Activated T-cell treated with anti-CD3 and anti-CD28 coated beads for 4 hours (primary cell): ENCODE measurements at places on chromosomes 3 and 15.

DNA sequence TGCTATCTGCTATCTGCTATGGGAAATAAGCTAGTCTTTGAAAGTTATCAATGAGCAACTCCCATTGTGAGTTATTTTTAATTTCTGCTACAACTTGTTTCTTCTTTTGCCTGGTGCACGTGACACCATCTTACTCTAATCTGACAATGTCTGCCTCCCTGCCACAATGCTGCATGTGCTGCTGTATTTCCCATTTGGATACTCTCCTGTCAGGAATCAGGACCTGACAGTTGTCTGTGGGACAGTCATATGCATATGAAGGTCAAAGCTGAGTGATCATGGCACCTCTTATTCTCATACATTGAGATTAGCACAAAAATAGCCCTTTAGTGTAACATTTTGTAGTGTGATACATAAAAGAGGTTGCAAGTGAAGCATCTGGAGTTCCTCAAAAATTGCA is 45.8 kb downstream of the HMG20A start:
- no peak for DNase-seq

GRCh38 chr3:128060473-128061381 is 8.5 kb downstream of the SEC61A1 start:
- DNase-seq = no peak

DNA sequence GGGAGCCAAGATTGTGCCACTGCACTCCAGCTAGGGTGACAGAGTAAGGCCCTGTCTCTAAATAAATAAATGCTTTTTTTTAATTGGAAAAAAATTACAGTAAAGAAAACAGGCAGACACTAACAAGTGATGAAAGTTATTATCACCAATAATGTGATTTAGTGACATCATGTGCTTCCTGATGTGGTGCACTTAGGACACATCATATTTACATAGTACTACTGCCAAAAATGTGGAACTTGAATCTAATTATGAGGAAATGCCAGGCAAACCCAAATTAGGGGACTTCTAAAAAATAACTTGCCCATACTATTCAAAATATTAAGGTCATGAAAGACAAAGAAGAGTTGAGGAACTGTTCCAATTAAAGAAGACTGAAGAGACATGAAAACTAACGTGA is 30.8 kb downstream of the MAP4 start:
- DNase-seq = no peak

DNA sequence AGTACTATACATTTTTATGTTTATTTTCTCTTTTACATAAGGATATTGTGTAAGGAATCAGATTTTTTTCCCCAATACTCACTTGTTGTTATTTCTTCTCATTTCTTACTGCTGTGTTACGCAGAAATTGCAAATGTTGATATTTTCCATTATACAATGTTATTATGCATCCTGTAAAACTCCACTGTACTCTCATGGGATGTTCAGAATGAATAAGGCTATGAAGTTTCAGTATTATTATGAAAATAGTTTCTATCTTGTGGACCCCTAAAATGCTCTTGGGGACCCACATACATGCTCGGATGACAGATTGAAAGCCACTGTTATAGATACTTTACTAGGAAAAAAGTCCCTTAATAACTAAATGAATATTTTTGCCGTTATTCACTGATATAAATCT is 329.4 kb downstream of the EPHA3 start:
- no peak for DNase-seq

GRCh38 chr3:53716998-53717397 is 129.2 kb downstream of the CHDH start:
- no peak for DNase-seq

GRCh38 chr15:40909662-40910630 is 15.7 kb downstream of the VPS18 start:
- no peak for DNase-seq

- no peak for DNase-seq
These were observed 209.9 kb upstream of the ROPN1 start for GRCh38 chr3:124201786-124202185.

- no peak for DNase-seq
These were observed 143.5 kb downstream of the ADAM10 start for GRCh38 chr15:58605931-58606530.

GRCh38 chr3:41178576-41178975 is 20.7 kb upstream of the CTNNB1 start:
- DNase-seq = no peak

GRCh38 chr3:179807588-179807987 is 154.7 kb downstream of the USP13 start:
- no peak for DNase-seq

DNA sequence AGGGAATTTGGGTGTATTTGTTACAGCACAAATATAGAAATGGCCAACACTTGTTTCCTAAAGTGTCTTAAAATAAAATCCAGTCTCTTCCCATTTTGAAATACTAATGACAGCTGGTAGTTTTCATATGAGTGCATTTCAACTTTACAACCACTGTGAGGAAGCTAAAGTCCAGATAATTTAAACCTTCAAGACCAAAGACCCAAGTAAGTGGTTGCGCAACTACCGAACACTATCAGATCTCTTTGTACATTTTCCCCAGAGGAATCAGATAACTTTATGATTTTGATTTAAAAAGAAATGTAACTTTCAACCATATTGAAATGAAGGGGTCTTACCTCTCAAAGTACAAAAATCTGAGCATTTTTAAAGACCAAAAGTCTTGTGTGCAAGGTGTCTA is 14.3 kb downstream of the BCL2L10 start:
- DNase-seq = no peak

- DNase-seq = no peak
These were observed 164.8 kb downstream of the ERC2 start for GRCh38 chr3:56303487-56303886.

DNA sequence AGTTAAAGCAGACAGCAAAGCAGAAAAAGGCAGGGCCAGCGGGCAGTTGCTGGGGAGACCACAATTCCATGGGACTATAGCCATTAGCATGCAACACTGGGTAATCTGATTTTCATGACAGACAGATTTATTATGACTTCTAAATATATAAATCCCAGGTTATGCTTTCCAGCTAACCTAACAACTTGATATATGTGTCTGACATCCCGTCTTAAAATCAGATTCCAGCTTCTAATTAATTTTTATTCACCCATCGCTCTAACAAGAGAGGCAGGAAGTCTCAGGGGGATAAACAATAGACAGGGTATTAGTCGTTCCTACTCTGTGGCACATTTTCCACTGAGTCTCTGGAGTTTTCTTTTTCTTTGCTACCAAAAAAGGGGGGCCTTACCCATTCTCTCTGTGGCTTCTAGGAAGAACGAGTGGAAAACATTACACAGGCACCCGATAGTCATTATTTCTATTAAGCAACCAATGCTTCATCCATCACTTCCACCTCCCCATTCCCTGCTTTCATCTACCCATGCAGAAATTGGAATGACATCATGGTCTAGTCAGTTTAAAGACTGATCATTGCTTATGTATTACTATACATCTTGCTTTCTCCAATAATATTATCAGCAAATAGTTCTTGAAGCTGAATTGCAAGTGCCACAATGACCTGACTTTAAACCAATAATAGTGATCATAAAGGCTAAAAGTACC is 173.1 kb downstream of the FHIT start:
- DNase-seq = no peak

DNA sequence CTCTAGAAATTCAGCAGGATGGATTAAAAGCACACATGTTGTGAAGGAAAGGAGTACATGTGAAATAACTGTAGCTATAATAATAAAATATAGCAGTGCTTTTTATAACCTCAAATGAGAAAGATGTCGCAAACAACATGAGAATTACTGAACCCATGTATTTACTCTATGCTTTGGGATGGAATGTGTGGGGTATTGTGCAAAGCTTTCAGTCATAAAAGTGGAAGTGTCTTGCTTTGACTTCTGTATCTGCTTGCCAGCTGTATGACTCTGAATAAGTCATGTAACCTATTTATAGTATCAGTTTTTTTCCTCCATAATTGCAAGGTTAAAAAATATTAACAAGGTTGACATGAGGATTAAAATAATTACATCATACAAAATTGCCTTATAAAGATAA is 519.3 kb upstream of the CADM2 start:
- no peak for DNase-seq

DNA sequence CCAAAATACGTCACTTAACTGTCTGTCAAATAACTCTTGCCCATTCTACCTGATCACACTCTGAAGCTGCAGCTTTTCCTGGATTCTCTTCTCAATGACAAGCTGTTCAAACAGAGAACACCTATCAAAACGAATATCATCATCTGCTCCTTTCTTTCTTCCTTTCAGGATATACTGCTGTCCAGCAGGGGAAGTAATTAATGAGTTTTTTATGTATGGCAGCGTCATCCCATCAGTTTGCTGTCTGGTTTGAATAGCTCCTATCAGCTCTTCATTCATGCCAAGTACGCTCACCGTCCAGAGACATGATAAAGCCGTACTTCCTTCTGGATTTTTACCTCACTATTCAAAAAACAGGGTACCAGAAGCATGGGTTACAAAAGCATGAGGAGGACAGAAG is at the start of gene CHRM5:
TSS of gene CHRM5 (plus strand) at position 274 of the 400 bp plus-strand sequence. CDS start 94,221 bp downstream, outside the sequence.
- DNase-seq = no peak

GRCh38 chr3:70933105-70933810 is 620.8 kb upstream of the MDFIC2 start:
- DNase-seq = no peak

DNA sequence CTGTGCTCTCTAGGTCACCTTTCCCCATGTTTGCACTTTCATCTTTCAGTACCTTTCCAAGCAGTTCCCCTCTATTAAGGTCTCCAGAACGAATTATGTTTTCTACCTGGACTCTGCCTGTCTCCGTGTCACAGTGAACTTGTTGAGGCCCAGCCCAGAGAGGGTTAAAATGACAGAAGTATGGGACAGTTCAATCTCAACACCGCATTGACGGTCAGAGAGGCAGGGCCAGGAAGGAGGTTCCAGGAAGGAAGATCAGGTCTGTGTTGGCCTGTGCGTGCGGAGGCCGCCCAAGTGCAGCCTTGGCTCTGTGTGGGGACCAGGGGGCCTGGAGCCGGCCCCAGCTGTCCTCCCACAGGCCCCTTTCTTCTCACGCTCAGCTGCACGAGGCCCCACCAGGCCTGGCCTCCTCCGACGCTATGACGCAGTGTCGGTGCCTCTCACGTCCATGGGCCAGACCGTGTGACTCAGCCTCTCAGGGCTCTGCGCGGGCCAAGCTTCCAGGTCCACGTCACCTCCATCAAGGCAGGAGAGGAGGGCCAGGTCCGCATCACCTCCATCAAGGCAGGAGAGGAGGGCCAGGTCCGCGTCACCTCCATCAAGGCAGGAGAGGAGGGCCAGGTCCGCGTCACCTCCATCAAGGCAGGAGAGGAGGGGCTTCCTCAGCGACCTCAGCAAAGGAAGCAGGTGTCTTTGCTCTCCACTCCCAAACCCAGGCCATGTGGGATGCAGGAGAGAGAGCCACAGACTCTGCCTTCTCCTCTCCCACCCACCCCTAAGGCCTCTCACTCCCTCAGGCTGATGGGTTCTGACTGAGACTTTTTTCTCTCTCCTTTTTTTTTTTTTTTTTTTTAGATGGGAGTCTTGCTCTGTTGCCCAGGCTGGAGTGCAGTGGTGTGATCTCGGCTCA is 83.1 kb downstream of the CPN2 start:
- DNase-seq = no peak

GRCh38 chr15:52154896-52155865 is 36.0 kb downstream of the GNB5 start:
- no peak for DNase-seq

- no peak for DNase-seq
These were observed 35.6 kb downstream of the LRRFIP2 start for GRCh38 chr3:37138816-37139215.

GRCh38 chr3:13689373-13690260 is 140.7 kb downstream of the FBLN2 start:
- no peak for DNase-seq

DNA sequence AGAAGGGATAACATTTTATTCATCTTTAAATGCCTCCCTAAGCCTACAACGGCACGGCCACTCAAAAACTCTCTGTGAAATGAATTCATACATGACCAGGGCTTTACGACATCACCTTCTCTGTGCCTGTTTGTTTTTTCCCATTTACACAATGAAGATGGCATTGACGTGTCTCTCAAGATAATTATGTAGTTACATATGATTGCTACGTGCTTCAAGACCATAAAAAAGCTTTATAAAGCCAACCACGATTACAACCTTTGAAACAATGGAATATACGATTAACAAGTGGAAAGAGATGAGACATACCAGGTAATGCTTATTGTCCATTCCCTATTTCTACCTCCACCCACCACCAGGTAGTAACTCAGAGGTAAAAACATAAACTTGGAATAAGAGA is 168.4 kb downstream of the P3H2 start:
- DNase-seq = no peak

- no peak for DNase-seq
These were observed 172.0 kb upstream of the CD96 start for GRCh38 chr3:111369958-111370357.

GRCh38 chr15:85541744-85542143 is 161.3 kb downstream of the AKAP13 start:
- no peak for DNase-seq

- no peak for DNase-seq
These were observed 696.0 kb downstream of the ZNF385D start for GRCh38 chr3:21055015-21055414.

DNA sequence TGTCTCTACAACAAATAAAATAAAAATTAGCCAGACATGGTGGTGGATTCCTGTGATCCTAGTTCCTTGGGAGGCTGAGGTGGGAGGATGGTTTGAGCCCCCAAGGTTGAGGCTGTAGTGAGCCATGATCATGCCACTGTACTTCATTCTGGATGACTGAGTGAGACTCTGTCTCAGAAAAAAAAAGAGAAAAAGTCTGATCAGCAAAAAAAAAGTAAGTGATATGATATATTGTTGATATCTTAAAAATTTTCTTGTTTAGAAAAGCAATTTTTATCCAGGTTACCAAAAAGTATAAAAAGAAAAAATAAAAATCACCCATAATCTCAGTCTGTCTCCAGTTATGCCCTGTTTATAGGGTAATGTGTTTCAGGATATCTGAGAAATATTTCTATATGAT is 251.4 kb downstream of the OTOL1 start:
- no peak for DNase-seq
